ENCODE measurements at places on chromosomes 1 and 21.
A peak's percentile ranks its signal among the peaks of the same experiment; 100 is the strongest.

DNA sequence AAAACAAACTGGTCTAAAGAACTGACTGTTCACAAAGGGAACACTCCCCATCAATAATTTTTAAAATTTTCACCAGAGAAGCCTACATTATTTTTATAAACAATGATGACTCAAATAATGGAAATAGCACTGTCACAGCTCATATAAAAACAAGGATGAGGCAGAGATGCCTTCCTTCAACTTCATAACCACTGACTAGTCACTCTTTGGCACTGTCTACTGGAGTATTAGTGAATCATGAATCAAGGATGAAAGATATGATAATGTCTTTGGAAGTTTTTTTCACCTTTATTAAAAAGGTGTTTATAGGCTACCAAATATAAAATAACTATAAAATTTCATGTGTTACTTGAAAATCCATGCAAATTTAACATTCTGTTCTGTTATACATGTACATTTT is 316.9 kb downstream of the VAV3 start:
- DNase-seq: no peak

- no peak for DNase-seq
These were observed 3.4 kb downstream of the APOA2 start for GRCh38 chr1:161220002-161220401.

DNA sequence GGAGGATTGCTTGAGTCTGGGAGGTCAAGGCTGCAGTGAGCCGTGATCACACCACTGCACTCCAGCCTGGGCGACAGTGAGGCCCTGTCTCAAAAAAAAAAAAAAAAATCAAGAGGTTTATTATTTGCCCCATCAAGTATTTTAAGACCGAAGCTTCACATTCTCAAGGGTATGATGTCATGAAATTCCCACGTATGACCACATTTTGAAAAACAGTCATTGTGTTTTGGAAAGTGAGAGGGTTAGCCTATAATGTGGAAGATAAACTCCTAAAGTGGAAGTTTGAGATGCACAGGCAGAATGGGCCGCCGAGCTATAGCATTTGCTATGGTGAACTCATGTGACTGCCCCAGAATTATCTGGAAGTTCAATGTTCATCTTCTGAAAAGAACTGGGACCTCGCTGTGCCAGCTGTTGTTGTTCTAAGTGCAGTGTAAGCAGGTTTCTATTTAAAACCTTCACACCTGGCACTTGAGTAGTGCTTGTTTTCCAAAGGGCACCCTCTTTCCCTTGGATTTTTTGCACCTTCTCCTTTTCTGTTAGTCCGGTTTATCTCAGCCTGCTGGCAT is 96.9 kb upstream of the SLC25A33 start:
- DNase-seq: no peak

GRCh38 chr1:103496014-103496635 is 29.4 kb upstream of the RNPC3 start:
- no peak for DNase-seq

DNA sequence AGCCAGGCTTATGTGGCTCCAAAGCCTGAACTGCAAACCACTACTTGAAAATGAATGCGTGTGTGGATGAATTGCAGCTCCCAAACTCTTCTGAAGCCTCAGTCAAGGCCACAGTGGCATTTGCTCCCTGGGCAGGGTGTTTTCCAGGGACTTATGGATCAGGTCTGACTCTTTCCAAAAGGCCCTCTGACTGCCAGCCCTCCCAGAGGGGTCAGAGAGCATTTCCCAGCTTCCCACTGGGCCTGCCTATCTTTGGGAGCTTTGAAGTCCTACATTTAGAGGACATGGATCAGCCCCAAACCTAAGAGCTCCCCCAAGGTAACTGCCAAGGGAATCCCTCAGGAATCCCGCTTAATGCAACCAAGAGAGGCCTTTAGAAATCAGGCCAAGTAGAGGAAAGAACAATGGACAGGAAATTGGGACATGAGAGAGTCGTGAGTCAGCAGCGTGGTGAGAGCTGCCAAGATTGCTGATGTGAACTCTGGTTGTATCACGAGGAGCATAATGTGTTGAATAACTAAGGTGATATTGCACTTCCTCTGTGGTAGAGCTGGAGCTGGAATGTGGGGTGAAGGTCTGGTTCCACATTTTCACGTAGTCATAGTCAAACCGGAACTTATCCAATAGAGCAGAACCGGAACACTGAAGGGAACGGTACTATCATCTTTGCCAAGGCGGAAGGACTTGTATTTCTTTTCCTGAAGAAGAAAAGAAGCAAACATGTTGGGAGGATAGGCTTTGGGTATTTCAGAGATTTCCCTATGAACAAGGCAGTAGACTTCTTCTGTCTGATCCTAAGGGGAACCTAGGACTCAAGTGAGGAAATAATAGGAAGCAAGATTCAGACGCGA is 99.4 kb upstream of the JUN start:
- peak; percentile 28 for DNase-seq

GRCh38 chr1:157311730-157312081 is 173.5 kb upstream of the ETV3 start:
- DNase-seq: no peak

DNA sequence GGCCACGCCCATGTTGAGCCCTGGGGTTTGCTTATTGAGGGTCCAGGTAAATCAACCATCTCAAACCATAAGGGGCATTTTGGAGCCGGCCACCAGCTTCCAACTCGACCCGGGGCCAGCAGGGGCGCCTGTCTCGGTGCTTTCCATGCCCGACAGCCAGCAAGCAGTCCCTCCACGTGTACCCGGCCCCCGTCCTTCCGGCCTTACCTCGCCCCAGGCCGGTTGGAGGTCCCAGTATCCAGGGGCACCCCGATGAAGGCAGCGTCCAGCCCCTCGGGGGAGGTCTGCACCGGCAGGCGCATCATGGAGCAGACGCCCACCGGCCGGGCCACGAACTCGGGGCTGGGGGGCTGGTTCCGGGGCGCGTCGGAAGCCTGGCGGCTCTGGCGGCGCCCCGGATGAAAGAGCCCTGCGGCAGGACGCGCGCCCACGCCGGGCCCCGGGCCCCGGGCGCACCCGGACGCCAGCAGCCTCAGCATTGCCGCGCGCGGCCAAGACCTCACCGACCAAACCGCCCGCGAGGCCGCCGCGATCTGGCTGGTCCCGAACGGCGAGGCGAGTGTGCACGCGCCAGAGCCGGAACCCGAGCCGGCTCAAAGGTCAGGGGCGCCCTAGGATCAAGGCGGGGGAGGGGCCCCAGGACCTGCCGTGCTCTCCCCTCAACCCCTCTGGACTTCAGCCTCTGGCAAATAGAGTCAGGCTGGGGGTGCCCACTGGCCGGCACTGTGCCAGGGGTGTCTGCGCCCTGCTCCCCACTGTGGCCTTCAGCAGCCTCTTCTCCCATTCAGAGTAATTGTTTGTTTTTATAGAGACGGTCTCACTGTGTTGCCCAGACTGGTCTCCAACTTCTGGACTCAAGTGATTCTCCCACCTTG is at the start of gene AGMAT:
Gene AGMAT, minus strand, starts transcription at position 563 of the 875 bp plus-strand sequence. Its CDS starts 84 bp downstream, at position 479.
- peak; percentile 75 for DNase-seq

DNA sequence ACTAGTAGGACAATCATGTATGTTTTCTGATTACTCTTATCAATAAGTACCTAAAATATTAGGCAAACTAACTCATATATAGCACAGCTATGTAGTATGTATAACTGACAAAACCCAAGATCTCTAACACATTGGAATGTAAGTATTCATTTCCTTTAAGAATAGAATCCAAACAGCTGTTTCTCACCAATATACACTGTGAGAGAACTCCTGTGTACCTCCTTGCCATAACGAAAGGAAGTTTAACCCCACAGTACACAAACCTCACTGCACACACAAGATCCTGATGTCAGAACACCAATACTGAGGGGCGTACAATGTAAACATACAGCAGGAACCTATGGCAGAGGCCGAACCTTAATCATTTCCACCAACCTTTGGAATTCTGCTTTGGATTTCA is 113.0 kb downstream of the SMYD3 start:
- no peak for DNase-seq

DNA sequence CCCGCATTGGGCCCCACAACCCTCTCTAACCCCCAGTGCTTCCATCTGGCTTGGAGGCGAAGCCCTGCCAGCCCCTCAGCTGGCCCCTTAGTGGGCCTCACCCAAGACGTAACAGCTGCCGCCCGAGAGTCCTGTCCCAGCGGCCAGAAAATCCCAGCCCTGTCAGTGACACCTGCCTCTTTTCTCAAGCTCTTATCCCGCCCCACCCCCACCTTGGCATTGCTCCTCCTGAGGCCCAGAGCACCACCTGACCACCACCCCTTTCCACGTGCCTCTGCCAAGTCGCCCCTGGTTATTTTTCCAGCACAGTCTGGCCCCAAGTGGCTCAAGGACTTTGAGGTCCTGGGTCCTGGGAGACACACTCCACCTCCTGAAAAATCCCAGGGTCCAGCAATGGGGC is 5.9 kb upstream of the CTRC start:
- DNase-seq: no peak

GRCh38 chr1:171357179-171357578 is 43.2 kb downstream of the FMO4 start:
- DNase-seq: no peak

DNA sequence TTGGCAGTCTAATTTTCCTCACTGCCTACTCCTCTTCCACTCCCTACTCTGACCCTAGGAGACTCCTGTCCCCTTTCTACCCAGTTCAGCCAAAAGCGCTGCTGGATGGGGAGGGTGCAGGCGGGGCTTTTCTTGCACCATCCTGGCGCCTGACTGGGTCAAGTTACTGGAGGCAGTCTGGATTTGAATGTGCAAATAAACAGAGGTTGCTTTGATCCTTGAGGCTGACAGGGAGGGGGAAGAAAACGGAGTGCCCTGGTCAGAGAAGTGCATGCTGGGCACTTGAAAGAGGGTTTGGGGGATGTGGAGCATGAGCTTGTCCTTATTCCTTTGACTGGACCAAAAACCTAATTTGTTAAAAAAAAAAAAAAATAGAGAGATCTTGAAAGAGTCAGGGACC is 76.8 kb upstream of the SOX13 start:
- peak; percentile 61 for DNase-seq

DNA sequence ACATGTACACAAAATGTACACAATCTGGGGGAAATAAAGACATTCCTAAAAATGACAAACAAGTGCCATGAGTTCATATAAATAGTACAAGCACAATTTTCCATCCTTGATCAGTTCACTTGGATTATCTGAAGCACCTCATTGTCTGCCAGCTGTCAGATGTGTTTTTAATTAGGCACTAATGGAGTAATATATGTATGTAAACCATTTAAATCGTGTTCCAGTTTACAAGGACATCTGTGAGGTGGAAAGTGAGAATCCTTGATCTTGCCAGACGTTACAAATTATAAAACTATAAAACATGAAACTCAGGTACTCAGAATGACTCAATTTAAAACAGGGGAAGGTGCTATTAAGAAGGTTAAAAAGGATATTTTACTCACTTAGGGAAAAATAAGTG is 1312.2 kb downstream of the PLA2G4A start:
- DNase-seq: no peak

DNA sequence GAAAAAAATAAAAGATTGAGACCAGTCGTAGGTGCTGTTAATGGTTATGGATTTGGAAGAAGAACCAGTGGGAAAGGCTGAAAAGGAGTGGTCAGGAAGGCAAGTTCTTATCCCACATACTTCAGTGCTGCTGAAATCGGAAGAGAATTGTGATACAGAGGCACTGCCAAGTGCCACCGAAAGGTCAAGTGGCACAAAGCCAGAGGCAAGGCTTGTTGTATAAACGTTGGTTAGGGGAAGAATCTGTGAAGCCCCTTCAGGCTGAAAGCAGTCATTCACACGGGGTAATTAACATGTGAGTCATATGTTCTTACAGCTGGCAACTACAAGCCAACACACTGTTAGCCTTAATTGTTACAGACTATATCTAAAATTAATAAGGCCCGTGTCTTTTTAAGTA is 48.8 kb downstream of the ZBTB40 start:
- no peak for DNase-seq

DNA sequence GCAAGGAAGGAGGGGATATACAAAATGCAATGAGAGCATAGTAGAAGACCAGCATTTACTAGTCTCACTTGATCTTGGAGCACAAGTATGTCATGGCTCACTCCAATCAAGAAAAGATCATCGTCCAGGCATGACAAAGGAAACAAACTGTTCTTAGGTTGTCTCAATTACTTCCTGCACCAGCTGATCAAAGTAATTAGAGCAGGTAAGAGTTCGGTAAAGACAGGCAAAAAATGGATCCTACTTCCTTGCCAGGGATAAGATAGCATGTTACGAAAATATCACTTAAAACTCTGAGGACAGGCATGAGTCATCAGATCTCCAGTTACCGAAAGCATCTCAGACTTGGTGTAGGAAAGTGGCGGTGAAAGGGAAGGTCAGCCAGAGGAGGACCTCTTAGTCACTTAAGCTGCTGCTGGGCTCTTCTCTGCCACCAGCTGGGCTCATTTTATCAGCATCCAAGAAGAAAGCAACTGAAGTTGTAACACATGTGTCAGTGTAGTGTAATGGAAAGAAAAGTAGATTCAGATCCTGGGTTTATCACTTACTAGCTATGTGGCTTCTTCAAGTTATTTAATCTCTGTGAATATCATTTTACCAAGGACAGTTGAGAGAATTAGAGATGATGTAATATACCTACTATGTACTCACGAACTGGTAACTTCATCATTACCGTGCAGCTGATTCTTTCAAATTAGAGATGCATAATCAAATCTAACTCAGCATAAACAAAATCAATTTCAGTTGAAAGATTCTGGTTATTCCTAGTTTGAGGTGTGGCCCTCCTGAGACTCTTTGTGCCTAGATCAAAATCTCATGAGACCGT is 46.8 kb downstream of the XCL1 start:
- no peak for DNase-seq

DNA sequence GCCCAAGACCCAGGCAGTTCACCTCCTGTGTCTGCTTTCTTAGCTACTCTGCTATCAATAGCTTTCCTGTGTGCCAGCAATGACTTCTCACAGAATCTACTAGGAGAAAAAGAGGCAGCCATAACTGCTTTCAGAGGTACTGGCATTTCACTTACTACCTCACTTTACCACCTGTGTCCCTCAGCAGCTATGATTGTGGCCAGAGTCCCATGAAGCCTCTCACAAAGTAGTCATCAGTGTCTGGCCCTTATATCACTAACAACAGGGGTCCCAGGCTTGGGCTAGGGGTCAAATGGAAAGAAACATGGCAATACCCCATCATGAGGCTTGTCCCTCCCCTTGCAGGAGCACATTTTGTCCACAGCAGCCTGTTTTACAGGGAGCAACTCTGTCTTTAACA is 62.7 kb upstream of the EPS8L3 start:
- no peak for DNase-seq

Data from iPS DF 19.7 (cell line).